ENCODE measurements at places on chromosomes 11 and 22.

- no peak for DNase-seq
Observed at GRCh38 chr11:120657306-120658070, 145.9 kb downstream of the GRIK4 start.

DNA sequence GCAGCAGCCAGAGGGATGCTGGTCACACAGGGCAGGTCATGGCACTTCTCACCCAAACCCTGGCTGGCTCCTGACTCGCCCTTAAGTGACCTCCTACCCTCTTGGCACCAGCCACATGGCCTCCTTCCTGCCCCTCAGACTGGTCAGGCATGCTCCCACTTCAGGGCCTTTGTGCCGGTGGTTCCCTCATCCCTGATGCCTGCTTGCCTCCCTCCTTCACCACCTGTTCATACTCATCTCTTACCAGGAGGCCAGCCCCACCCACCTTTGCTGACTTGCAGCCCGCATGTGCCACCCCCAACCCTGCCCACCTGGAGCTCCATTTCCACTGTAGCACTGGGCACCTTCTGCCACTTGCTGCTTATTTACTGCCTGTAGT is 20.1 kb downstream of the GNAZ start:
- DNase-seq: no peak

DNA sequence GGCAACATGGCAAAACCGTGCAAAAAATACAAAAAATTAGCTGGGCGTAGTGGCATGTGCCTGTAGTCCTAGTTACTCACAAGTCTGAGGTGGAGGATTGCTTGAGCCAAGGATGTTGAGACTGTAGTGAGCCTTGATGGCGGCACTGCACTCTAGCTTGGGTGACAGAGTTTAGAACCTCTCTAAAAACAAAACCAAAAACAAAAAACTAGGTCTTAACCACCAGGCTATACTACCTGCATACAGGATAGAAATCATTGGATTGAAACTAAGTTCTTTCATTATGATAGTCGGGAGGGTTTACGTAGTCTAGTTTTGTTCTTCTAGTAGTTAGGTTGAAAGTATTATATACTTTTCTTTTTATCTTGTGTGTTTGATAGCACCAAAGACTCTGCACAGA is 5.8 kb downstream of the RNF214 start:
- no peak for DNase-seq

GRCh38 chr22:26671317-26672059 is 14.1 kb downstream of the MIAT start:
- DNase-seq: peak; percentile 52

GRCh38 chr11:18618342-18619025 is 15.7 kb downstream of the SPTY2D1 start:
- no peak for DNase-seq

DNA sequence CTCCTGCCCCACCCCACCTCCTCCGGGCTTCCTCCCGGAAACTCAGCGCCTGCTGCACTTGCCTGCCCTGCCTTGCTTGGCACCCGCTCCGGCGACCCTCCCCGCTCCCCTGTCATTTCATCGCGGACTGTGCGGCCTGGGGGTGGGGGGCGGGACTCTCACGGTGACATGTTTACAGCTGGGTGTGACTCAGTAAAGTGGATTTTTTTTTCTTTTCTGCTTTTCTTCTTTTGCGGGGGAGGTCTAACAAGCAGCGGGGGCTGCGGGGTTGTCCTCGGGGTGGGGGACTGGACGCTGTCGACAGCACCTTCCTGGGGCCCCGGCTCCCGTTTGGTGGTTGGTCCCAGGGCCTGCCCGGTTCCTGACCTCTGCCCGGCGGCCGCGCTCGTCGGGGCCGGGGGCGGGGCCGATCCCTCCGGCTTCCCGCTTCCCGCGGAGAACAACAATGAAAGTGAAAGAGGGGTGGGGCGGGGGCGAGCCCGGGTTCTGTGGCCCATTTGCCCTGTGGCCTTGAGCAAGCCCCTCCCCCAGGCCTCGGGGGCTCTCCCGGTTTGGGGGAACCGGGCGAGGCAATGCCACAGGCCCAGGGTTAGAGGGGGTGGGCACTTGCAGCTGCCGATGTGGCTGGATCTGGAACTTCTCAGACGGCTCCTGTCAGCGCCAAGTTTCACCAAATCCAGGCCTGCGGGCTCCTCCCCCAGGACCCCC is 975 bp upstream of the MDK start:
- no peak for DNase-seq

- DNase-seq: peak; percentile 13
Observed at GRCh38 chr11:3642071-3642951, 519 bp upstream of the ART5 start.

- no peak for DNase-seq
Observed at GRCh38 chr22:19325296-19325948, 33.9 kb upstream of the CLTCL1 start.

GRCh38 chr22:29773233-29773632 is 6.1 kb downstream of the UQCR10 start:
- DNase-seq: no peak

DNA sequence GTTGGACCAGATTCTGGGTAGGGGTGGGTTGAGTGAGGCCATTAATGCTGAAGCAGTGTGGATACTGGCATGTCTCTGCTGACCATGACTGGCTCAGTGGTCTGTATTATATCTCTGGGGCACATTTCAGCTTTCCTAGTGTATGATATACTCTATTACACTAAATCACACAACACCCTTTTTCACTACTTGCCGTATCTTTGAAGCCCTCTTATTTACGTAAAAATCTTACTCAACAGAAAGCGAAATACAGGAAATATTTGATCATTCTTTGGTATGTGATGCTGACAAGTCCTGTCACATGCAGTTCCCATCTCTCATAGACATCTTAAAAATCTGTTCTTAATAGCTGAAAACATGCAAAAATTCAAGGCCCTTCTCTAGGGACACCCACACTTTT is 40.3 kb downstream of the OR5B17 start:
- DNase-seq: no peak

Measured in stimulated activated CD8-positive, alpha-beta memory T cell treated with anti-CD3 and anti-CD28 coated beads, Interleukin-15, amount 100 ng/mL, for 1 hour (primary cell).